ENCODE measurements at places on chromosomes 13 and 19.

- DNase-seq, result no peak
These were observed 29.7 kb downstream of the NAXD start for GRCh38 chr13:110644892-110645521.

- no peak for DNase-seq
These were observed 82.4 kb upstream of the IRS2 start for GRCh38 chr13:109868578-109869311.

- no peak for DNase-seq
These were observed 8.3 kb downstream of the RPS19 start for GRCh38 chr19:41868120-41868988.

DNA sequence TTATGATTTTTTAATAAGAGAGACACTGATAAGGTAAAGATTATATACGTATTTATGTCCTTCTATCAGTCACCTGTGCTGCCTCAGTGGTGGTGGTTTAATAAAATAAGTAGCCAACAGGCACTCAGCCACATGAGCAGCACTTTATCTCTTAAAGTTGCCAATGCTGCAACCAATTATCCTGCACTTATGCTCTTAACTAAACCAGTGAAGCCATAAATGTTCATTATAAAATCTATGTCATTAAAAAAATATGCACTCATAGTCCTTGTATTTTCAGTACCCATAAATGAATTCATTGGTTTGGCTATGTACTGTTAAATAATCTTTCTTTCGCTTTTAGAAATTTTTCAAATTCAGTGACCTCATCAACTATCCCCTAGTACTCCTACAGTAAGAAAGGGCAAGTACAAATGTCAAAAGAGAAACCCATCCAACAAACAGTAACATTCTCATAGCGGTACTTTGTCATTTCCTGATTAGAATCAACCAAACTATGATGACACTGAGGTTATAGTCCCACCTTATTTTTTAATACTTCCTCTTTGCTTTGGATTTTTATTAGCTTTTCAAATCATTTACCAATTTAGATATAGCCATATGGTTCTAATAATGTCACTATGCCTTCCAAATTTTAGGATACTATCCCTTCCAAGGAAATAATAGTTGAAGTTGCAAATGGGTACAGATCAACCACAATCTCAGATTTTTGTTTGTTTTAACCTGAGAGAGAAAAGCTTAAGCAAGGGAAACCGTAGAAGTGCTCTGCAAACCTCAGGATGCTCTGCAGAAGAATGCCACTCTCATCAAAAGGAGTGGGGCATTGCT, 190.9 kb downstream of the KLF12 start:
- no peak for DNase-seq

GRCh38 chr19:58466760-58467589, at the start of gene ZNF324:
ZNF324 (plus strand) TSS chr19:58467080; CDS start chr19:58469186, 2,106 bp downstream.
- peak; percentile 96 for DNase-seq

DNA sequence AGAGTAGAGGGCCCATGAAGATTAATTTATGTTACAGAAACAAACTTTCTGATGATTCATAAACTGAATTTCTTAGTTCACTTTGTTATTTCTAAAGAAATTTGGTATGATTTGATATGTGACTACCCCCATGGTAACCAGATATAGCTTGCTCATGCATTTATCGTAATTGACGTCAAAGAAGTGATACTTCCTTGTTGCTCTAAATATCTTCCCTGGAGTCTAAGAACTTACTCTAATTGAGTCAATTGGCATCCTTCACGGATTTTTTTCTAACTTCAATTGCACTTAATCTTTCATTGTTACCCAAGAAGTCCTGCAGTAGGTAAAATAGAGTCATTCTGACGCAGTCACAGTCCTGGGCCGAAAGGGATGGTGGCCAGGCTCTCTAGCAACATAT, 240.9 kb downstream of the GPC5 start:
- DNase-seq, result no peak

DNA sequence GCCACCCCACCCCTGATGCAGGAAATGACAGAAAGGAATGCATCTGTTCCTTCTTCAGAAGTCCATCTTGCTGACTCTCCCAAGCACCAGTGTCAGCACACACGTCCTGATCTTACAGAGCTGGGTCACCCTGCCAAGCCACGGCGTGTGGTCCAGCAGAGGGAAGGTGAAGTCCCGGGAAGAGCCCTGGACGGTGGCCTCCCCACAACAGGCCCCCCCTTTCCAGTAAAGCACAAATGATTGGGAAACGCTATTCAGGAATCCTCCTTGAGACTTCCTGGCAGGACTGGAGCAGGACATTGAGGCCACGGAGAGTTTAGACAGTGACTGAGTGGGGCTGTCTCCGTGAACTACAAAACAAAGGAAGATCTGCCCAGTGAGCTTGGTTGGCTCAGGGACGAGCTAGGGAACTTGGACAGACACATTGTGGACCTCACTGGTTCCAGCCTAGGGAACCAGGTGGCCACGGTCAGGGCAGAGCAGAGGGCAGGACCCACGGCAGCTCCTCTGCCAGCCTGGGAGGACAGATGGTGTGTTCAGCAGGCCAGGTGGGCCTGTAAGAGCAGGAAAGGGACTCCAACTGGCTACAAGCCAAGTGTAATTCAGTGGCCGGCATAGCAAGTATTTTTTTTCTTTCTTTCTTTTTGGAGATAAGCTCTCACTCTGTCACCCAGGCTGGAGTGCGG, 41.7 kb downstream of the ELL start:
- DNase-seq, result no peak

DNA sequence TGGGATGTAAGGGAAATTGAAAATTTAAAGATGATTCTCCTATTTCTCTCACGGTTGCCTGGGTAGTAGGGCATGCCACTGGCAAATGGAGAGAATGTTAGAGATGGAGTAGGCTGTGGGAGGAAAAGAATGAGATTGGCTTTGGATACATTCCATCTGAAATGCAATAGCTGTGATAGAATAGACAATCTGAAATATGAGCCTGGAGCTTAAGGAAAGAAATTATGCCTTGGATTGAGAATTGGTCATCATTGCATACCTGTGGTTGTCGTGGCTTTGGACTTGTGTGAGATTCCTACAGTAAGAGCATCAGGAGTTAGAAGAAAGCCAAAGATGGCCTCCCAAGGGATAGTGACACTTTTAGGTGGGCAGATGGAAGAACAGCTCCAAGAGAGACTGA, 305.1 kb upstream of the SLC10A2 start:
- no peak for DNase-seq

GRCh38 chr13:26742691-26743358, 17.8 kb downstream of the GPR12 start:
- no peak for DNase-seq

DNA sequence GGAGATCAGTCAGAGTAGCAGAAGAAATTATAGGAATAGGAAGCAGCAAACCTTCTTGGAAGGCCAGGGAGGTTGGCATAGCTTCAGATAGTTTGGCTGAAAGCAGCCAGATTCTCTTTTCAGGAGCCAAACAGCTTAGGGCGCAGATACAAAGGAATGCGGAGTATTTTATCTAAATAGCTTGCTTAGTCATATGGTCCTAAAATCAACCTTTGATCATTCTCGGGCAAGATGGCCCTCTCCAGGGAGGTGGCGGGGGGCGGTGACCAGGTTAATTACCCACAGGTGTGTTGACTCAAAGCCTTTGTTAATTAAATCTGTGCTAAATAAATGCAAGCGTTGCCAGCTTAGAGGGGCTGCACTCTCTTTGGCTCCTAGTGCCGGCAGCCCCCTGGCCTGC, 12.5 kb upstream of the NCR1 start:
- DNase-seq, result peak; percentile 69

- DNase-seq, result no peak
These were observed 10.7 kb upstream of the CRTC1 start for GRCh38 chr19:18672606-18673337.

GRCh38 chr13:107865643-107866031, 349.7 kb downstream of the LIG4 start:
- DNase-seq, result no peak

- no peak for DNase-seq
These were observed 432.1 kb downstream of the TBC1D4 start for GRCh38 chr13:75049735-75050335.

GRCh38 chr19:36330216-36330615, 48.8 kb downstream of the ZFP14 start:
- no peak for DNase-seq

DNA sequence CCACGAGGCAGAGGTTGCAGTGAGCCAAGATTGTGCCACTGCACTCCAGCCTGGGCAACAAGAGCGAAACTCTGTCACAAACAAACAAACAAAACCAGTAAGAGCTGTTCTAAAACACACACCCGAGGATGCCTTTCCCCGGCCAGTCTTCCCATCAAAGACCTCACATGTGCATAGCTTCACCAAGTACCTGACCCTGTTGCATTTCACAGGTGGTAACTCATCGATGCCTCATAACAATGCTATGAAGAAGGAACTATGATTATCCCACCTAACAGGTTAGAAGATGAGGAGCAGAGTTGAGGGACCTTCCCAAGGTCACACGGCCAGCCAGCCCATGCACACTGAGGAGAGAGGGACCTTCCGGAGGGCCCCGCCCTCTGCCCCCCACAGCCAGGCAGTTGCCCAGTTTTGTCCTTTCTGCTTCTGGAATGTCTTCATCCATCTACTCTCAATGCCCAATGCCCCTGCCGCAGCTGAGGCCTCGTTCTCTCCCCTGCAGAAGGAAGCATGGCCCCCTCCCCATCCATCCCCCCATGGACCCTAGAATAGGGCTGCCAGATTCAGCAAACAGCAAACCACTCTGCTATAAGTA, 16.8 kb upstream of the LENG8 start:
- DNase-seq, result peak; percentile 24

DNA sequence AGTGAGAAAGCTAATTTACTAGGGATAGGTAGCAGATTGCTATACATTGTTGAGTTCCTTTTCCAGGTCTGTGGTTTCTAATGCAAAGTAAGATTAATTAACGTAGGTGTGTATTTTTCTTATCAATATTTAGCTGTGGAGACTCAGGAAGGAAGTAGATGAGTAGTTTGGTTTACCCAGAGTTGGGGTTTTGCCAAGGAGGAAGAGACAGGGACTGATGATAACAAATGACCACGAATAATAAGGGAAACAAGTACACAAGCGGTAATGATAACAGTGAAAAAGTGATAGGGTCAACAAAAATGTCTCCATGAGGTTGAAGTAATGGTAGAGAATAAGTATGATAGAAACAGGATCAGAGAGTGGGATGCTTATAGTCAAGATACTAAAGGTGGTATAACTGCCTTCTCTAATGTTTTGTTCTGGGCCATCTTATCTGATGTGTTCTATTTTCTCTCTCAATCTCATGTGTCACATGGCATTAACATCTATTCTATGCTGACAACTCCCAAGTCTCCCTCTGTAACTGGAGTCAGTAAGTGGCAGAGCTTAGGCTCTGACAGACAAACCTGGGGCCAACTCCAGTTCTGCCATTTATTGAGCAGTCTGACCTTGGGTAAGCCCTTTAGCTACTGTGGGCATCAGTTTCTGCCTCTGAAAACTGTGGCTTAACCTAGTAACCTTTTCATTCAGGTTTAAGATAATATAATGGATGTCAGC, 8.8 kb downstream of the OBI1 start:
- DNase-seq, result no peak

GRCh38 chr19:3770136-3770999, 1.7 kb downstream of the RAX2 start:
- DNase-seq, result no peak

DNA sequence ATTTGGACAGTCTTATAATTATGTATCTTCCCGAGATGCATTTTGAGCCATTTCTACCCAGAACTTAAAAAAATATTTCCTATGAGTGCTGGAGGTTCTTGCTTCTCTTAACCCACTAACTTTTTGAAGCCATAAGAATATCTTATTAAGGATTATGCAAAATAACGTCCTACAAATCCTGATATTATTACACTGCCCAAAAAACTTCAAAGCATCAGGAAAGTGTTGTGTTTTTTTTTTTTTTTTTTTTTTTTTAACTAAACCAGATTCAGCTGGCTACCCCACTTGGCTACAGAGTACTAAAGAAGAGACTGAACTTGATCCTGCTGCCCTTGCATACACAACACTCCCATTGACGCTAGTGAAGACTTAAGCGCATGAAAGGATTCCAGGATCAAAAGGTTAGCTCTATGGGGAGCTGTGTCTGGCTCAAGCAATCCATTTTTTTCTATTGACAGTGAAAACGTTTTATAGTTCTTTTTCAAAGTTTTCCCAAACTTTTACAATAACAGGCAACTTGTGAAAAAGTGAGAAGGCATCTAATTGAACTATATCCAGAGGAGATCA, 141.4 kb downstream of the KCNRG start:
- no peak for DNase-seq

- DNase-seq, result no peak
These were observed 1589.9 kb downstream of the SLITRK1 start for GRCh38 chr13:82292334-82292733.

GRCh38 chr13:101218484-101218883, 197.8 kb downstream of the NALCN start:
- no peak for DNase-seq

DNA sequence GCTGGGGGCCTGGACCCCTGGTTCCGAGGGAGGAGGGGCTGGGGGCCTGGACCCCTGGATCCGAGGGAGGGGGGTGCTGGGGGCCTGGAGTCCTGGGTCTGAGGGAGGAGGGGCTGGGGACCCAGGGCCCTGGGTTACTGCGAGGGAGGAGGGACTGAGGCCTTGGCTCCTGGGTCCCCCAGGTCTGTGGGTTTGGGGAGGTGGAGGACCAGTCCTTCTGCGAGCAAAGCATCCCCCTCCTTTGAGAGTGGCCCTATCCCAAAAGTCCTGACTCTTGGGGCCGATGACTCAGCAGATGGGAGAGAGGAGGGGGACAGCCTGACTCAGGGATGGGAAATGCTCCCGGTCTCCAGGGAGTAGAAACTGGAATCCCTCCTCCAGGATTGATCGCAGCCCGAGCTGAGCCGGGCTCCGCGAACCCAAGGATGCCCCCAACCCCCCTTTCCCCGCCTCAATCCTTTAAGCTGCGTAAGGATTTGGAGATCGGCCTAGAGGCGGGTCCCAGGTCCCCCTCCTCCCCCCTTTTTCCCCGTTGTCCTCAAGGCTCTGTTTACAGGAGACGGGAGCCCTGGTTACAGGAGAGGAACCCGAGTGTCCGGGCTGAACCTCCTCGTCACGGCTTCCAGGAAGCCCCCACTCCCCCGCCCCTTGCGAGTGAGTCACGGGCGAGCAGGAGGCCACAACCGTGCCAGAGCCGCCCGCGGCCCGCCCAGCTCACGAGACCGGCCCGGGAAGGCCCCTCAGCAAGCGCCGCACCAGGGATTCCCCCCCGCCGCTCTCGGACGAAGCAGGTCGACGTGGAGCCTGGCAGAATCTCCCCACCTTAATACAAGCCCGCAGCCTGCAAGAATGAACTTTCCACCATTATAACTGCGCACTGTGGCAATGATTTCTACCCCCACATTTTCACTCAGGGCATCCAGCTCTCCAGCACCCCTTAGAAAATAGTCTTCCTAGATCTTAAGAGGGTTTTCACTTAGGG, 3.0 kb upstream of the ZFP36 start:
- peak; percentile 79 for DNase-seq

DNA sequence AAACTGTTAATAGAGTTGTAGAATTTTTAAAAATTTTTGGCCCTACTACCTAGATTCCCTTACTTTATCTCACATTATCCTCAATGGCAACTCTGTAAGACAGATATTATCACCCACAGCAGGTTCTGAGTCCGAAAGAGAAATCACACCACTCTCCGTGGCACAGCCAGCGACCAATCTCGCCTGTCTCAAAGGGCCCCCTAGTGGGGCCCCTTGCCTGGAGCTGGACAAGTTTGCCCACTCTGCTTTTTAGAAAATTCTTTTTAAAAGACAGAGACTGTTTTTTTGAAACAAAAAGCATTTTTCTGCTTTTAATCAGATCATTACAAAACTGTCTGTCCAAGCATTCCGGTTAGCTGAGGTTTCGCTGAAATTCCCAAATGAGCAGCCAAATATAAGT, 21.7 kb downstream of the PHF11 start:
- DNase-seq, result no peak

GRCh38 chr13:94154367-94154766, 325.1 kb downstream of the DCT start:
- no peak for DNase-seq
